ENCODE measurements at places on chromosomes 3 and 15. TPM values are rescaled to one million over a fixed set of nuclear protein-coding genes. Genes with fewer than 3 reads are reported as not detected.

The RAB43 gene
- polyA plus RNA-seq: 9.3 TPM

DNA sequence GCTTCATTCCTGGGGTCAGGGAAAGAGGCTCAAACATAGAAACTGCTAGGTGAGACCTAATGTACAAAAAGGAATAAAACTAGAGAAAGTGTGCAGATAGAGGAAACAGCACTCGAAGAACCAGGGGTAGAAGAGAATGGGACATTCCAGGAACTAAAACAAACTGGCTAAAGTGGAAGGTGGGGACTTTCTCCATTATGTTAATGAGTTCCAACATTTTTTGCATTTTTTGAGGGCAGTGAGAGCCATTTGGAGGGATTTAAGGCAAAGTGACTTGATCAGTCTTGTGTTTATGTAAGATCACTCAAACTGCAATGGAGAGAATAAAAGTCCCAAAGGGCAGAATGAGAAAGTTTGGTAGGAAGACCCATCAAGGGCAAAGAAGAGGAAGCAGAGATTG is 20.6 kb upstream of the SLC4A7 start:
- no peak for DNase-seq

DNA sequence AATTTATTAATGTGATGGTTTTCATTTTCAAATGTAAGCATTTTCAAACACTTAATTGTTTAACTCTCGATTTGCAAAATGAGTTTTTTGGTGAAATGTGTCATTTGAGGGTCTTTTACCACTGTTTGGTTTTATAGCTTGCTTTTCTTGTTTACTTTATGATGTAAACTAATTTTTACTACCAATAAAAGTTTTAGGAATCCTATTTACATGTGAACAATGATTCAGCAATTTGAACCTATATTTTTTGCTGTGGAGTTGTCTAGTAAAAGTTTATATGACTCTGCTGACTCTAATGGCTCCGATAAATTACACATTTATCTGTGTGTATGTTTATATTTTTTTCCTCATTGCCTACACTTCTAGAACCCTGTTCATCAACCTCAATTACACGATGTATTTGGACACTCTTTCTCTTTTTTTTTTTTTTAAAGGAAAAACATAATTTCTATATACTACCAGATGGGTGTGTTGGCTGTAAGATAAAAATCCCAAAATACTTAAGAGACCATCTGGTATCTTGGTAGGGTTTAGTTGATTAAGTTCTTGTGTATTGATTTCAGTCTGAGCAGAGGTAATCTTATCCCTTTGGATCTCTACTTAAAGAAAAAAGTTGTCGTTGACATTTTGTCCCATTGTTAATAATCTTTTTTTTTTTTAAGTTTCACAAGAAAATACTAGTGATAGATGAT is 89.5 kb downstream of the PTPRG start:
- no peak for DNase-seq

The P2RY1 gene
- polyA plus RNA-seq: 15.6 TPM

- DNase-seq: no peak
Measured at GRCh38 chr3:123119388-123119787, 52.6 kb downstream of the PDIA5 start.

DNA sequence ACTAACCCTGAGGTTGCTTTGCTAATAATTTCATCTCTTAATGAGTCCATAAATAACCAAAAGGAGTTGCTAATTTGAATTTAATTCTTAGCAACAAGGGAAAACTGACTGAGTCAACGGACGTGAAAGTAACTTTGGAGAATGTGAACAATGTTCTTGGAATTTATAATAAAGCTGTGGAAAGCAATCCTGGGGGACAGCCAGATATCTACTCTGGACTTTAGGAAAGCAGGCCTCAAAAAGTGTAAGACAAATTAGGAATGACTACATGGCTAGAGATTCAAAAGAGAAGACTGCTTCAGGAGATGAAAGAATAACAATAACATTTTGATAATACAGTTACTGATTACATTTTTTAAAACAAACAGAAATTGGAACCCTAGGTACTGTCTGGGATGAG is 318.4 kb upstream of the COL8A1 start:
- DNase-seq: no peak

The PROK2 gene
- 0.14 TPM for polyA plus RNA-seq

The DPPA4 gene
- 5.3 TPM for polyA plus RNA-seq

DNA sequence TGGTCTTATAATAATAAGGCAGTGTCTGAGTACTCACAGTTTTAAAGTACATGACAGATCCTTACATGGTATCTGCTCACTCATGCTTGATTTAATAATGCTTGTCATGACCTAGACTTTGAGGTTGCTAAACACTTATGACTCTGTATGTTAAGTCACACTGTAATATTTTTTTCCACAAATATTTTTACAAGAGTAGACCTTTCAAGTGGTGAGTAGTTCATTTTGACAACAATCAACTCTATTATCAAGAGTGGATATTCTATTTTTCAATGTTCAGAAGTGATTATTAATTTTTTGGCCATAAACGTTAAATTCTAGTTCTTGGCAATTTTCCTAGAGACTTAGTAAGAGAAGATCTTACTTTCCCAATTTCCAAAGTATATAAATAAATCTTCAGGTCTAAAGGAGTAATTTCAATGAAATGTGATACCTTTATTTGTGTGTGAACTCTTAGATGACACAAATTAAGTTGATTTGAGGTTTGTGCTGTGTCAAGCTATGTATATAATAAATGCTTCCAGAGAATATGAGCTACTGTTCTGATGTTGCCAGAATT is 104.5 kb downstream of the NLGN1 start:
- DNase-seq: no peak

The GOLGA8T gene
- not detected for polyA plus RNA-seq

DNA sequence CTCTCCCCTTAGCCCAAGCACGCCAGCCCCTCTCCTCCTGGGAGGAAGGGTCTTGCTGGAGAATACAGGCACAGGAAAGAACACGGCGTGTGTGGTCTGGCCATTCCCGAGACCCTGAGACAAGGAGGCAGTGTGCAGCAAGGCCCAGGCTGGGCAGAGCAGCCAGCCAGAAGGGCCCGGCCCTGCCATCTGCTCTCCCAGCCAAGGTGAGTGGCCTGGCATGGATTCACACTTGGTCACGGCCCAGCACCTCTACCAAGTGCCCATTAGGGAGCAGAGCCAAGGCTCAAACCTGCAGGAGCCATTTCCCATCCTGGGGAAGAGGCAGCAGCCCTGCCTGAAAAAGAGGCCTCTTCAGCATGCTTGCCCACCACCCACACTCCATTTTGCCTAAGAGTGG is 28.6 kb downstream of the MEGF11 start:
- no peak for DNase-seq

The KBTBD8 gene
- 0.97 TPM for polyA plus RNA-seq

DNA sequence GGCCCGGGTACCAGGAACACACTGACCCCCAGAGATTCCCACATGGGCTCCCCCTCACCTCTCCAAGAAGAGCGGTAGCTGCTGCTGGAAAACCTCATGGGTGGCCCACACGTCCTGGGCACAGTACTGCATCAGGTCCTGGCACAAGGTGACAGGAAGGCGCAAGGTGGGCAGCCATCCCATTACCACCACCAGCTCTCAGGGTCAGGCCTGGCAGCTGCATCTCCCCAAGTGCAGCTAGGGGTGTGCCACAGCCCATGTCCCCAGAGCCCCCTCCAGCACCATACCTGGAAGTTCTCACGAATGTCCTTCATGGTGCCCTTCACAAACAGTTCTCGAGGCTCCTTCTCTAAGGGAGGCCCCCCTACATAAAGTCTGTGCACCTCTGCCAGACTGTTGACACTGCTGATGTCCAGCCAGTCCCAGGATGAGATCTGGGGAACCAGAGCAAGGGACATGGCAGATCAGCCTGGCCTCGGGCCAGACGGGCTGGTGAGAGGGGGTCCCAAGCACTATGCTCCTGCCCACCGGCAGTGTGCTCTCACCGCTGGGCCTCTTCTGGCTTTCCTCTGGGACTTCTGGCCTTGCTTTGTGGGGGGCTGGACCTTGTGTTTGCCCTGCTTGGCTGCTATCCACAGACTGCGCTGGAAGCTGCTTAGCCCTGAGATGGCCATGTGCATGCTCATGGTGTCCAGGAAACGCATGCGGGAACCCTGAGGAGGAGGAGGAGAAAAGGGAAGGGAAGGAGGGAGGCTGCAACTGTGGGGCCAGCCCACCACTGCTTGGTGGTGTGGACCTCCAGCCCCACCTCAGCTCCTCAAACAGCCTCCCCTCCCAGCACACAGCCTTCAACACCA is 6.0 kb downstream of the POLG start:
- no peak for DNase-seq

GRCh38 chr15:39999538-40000200 is 39.3 kb downstream of the SRP14 start:
- no peak for DNase-seq

GRCh38 chr3:17047162-17047561 is 162.4 kb downstream of the PLCL2 start:
- no peak for DNase-seq

DNA sequence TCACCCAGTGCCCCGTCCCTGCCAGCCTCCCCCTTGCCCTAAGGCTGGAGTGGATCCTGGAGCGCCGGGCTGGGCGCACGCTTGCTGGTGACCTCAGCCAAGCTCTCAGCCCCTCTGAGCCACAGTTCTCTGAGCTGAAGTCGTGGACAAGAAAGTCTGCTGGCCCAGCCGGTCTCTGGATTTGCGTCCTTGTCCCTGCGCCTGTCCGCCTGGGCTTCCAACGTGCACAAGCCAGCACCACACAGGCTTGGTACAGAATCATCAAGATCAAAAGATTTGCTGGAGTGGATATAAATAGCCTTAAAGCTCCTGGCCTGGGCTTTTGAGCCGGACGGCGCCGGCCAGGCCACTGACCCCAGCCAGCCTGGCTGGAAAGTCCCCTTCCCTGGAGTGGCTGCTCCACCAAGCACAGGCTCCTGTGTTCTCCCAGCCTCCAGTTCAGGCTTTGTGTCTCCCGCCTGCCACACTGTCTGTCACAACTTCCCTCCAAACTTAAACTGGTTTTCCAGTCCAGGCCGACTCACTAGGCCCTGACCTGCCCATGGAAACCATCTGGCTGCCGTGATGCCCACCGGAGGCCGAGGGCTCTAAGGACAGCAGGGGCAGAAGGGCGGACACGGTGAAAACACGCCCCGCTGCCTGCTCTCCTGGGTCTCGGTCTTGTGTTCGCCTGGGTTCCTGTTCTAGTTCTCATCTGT is 156.2 kb downstream of the NUP210 start:
- DNase-seq: no peak

- DNase-seq: no peak
Measured at GRCh38 chr15:67548236-67548852, 5.8 kb downstream of the MAP2K5 start.

DNA sequence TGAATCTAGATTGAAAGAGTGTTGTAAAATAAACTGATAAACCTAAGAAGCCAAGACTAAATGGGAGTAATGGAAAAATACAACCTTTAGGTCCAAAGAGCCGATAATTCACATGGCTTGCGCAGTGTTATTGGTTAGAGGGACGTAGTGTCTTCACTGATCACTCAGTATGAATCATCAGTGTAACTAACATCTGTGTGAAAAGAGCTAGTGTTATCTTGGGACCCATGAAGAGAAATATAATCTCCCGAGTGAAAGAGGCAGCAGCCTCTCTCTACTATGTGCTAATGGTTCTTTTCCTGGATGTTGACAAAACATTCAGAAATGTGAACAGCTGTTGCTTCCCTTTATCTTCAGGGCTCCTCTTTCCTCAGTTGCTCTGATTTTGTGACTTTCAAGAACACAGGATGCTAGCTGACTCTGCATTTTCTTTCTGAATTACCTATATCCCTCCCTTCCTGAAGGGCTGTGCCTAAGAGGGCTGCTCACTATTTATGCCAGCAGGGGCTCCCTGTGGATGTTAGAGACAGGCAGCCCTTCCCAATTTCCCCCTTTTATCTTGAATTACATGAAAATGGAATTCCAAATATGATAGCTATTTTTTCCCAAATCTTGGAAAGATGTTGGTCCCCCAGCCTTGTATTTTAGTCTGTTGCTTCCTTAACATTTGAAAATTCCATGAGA is 128.8 kb downstream of the GRM7 start:
- DNase-seq: no peak

DNA sequence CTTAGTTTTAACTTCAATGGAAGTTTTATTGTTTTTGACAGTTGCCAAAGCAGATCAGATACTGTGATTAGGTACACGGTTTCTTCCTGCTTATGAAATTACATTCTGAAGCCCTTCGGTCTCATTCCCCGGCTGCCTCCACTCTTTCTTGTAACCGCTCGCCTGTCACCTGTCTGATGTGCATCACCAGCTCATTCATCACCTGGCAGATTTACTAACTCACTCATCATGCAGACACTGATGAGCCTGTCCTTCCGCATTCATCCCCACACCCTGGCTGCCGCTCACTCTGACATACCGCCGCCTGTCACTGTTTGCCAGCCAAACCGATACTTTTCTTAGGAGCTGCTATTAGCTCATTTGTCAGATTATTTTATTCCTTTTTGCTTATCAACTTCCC is 82.8 kb upstream of the NSMCE3 start:
- DNase-seq: no peak

The HGD gene
- 0.98 TPM for polyA plus RNA-seq

DNA sequence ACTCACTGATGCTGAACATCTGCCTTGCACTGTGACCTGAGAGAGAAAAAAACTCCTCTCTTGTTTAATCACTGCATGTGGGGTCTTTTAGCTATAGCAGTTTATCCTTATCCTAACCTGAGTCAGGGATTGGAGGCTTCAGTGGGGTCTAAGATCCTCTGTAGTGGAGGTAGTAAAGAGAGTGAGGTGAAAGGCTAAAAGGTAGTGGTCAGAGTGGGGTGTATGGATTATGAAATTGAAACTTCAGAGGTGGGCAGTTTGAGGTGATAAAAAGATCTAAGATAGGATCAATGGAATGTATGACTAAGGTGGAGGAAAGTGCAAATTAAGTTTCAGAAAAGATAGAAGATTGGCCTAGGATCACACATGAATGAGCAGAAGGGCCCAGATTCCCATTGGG is 36.5 kb downstream of the DET1 start:
- DNase-seq: no peak

- DNase-seq: no peak
Measured at GRCh38 chr3:11989383-11990038, 14.7 kb upstream of the SYN2 start.

GRCh38 chr3:26484140-26484539 is 138.4 kb upstream of the LRRC3B start:
- no peak for DNase-seq

The OR5H14 gene
- not detected for polyA plus RNA-seq

DNA sequence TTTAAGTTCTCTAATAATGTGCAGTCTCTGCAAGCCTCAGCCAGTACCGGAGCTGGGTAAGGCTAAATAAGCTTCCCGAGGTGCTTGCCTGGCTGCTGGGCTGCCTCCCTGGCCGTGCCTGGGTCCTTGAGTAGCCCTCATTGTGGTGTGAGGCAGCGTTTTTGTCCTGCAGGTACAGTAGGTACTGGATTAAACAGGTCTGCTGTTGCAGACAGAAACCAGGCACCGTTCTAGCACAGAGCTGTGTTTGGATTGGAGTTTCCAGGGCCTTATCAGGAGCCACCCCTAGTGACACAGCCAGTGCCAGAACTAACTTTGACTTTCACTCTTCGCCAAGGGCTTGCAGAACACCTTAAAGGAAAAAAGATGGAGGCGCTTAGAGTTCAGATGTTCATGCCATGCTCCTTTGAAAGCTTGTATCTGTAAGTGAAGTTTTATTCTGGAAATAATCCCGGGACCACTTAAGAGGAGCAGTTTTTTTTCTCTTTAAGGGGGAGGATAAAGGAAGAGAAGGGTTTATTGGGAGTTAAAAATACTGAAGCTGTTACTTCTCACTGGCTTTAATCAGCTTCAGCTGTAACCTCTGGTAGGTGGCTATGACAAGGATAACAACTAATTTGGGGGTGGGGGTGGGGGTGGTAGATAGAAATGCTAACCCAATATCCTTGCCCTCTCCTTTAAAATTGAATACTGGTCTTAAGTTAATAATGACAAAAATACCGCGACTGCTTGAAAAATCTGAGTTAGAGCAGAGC is 126.8 kb downstream of the MITF start:
- peak; percentile 42 for DNase-seq

- no peak for DNase-seq
Measured at GRCh38 chr15:65056868-65057548, 10.8 kb downstream of the RASL12 start.

Measured in right lung (tissue), 10 donors.